ENCODE measurements at places on chromosomes 5 and 9.

- DNase-seq, result no peak
These were observed 46.7 kb upstream of the TMC1 start for GRCh38 chr9:72474676-72475075.

DNA sequence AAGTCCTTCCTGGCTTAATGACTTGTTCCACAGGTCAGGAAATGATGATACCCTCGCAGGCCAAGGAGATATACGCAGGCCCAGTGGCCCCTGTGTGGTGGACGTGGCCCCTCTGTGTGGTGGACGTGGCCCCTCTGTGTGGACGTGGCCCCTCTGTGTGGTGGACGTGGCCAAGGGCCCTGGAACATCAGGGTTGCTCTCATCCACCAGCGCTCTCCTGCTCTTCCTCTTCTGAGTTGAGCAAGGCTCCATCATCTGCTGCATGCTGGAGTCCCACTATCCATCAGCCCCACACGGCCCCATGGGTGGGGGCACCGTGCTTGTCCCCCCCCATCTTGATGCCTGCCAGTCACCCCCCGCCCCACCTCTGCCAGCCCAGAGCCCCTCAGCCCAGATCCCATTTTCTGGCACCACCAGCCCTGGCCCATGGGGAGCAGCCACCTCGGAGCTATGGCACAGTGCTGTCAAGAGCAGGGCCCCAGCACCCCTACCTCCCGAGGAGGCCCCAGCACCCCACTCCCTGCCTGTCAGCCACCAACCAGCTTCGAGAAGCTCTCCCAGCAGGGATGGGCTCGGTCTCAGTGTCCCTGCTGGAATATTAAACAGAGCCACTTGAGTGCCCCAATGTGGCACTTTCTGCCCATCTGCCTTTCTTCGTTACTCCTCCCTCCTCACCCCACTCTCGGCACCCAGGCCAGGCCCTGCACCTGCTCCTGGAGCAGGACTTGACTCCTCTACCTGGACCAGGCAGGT is 8.1 kb downstream of the LRRC14B start:
- no peak for DNase-seq

GRCh38 chr9:80467632-80468031 is 895.9 kb downstream of the TLE4 start:
- peak; percentile 5 for DNase-seq

GRCh38 chr9:137171149-137171900 is 531 bp downstream of the TMEM210 start:
- DNase-seq, result no peak

DNA sequence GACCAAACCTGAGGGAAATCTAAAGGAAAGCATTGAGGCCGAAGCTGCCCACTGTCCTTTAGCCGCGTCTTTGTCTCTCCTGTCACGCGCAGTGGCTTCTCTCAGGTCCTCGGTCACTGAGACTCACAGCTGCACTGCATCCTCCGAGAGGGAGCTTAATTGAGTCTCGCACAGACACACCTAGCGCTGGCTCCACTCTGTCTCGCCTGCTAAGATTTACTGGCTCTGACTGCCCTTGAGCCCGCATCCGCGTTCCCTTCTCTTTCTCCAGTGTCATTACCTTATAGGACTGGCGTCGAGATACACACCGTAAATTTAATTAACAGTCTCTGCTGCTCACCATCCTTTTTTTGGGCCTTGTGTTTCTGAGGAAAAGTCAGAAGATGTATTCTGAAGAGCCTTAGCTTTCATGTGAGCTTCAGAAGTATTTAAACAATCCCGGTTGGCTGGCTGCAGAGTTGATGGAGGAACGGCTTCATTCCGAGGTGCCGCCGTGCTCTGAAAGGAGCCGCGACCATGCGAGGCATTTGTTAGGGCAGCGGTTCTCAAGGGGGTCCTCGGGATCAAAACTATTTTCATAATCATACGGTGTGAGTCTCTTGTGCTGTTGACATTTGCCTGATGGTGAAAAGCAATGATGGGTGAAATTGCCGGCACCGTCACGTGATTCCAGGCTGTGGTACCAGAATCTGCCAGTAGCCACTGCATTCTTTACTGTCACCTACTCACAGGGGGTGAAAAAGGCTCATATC is 58.3 kb downstream of the GPR107 start:
- DNase-seq, result no peak

DNA sequence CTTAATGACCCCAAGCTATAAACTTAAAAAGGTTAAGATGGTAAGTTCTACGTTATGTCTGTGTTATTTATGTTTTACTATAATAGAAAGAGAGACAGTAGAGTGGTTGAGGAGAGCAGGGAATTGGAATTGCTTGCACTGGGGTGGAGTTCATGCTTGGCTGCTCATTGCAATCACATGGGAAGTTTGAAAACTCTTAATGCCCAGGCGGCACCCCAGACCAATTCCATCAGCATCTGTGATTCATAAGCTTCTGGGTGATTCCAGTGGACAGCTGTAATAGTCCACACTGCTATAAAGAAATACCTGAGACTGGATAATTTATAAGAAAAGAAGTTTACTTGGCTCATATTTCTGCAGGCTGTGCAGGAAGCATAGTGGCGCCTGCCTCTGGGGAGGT is 323.9 kb upstream of the MSX2 start:
- no peak for DNase-seq

DNA sequence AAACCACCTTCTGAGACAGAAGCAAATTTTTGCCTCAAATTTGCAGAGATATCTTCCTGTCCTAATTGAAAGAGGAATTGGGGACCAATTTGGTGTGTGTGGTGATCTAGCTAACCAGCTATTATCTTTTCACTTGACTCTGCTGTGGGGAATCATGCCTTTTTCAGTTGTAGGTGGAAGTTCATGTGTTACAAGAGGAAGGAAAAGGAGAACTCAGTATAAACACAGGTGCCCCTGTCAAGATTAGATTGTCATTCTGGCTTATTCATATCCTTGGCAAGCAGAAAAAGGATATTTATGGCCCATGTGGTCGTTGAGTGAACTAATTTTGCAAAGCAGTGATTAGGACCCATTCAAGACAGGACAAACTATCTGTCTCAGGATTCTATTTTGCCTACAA is 336.8 kb upstream of the SLC30A5 start:
- no peak for DNase-seq

GRCh38 chr5:150522504-150523414 is 14.8 kb downstream of the NDST1 start:
- DNase-seq, result no peak

DNA sequence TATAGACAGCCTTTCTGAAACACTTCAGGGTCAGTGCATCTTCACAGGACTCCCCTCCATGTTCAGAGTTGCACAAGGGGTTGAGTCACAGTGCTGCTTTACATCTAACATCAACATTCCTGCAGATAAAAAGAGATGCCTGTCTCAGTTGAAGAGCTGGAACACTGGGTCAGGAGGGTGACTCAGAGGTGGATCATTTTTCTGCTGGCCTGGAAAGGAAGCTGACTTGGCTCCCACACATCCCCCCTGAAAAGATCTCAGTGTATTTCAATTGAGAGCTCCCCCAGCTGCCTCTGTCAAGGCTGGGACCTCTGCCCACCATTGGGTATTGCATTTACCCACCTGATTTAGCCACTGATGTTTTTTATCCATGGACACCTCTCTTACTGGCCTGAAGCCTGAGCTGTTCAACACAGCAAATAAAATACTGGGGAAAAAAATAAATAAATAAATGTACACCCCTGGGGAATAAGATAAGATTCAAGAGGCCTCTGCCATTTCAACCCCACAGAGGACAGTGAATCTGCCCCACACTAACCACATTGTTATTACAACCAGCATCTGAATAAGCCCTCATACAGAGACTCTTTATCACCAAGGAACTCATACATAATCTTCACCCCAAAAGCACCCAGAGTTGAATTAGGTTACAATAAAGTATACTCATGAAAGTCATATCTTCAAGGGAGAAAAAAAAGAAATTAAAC is 716.4 kb downstream of the SEMA5A start:
- peak; percentile 99 for DNase-seq
